ENCODE measurements at places on chromosomes 7 and 10. TPM values are rescaled to one million over a fixed set of nuclear protein-coding genes. Genes with fewer than 3 reads are reported as not detected.
A peak's percentile ranks its signal among the peaks of the same experiment; 100 is the strongest.

GRCh38 chr10:113679463-113680189, at the start of gene CASP7:
TSS of gene CASP7 (plus strand) at chr10:113679912. CDS start at chr10:113697494, 17,582 bp downstream.
- DNase-seq, result peak; percentile 86

GRCh38 chr7:154347700-154348266, 295.6 kb downstream of the DPP6 start:
- no peak for DNase-seq

DNA sequence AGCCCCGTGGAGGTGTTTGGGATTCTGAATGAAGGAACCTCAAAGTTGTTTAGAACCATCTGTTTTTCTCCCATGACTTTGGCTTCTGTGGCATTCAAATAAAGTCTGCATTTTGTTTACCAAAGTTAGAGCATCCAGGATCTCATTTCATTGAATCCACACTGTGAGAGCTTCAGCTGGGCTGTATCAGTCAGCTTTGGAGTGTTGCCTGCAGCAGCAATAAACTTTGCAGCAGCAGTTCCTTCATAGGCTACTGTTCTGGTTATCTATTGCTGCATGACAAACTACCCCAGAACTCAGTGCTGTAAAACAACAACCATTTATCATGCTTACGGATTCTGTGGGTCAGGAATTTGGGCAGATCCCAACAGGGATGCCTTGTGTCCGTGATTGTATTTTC, 1575.2 kb upstream of the LRRTM3 start:
- DNase-seq, result no peak

DNA sequence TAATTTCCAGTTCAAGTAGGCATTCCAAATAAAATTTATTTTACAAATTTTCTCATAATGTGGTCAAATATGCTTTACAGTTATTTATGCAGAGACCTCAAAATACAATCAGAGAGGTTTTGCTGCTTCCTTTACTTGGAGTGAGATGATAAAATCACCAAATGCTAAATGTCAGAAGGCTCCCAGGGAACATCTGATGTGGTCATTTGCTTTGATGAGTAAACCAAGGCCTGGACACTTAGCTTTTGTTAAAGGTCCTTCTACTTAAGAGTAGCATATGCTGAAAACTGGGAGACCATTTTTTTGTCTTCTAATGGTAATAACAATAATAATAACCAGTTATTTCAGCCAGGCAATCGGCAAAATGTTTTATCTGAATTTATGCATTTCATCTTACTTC, 60.6 kb upstream of the AKR1E2 start:
- no peak for DNase-seq

- no peak for DNase-seq
Measured at GRCh38 chr7:49150486-49150885, 226.1 kb downstream of the CDC14C start.

GRCh38 chr7:125773113-125773785, 843.6 kb upstream of the POT1 start:
- DNase-seq, result no peak

Gene TMEM273
- 108 TPM for total RNA-seq

Gene HTR7
- total RNA-seq, result not detected

- DNase-seq, result no peak
Measured at GRCh38 chr10:29443745-29444523, 155.1 kb downstream of the LYZL1 start.

GRCh38 chr7:96794063-96794462, 84.4 kb upstream of the SEM1 start:
- DNase-seq, result no peak

DNA sequence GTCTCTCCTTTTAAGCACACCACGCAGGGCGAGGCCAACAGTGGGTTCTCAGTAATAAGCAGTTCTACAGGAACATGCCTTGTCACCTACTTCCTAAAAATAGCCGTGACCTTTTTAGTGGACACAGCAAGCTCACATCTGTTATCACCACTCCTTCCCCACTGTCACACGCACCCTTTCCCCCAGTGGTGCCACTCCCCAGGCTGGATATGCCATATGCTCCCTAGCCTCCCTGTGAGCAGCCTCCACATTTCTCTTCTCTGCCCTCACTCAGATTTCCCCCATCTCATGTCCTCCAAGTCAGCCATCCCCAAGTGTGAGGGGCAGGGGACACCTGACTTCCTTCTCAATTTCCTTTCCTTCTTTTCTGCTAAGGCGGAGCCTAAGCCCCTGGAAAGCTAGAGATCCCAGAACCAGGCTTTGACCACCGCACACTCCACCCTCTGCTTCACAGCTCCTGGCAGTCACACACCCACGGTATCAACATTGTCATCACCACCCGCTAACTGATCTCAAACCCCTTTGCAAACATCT, 3.7 kb downstream of the ANXA11 start:
- DNase-seq, result peak; percentile 28

Gene KIFBP
- total RNA-seq, result 25.2 TPM

Gene ITPRID1
- total RNA-seq, result not detected

DNA sequence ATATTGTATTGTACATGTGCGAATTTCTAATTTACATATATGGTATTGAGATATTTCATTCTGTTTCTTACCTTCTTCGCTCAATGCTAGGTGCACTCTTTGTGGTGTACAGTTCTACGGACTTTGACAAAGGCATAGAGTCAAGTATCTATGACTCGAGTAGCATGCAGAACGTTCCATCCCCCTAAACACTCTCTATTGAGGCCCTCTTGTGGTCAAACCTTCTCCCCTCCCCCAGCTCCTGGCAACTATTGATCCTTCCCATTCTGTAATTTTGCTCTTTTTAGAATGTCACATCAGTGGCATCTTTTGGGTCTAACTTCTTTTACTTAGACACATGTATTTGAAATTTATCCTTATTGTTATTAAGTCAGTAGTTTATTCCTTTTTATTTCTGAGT, 30.7 kb upstream of the GDF10 start:
- peak; percentile 8 for DNase-seq

DNA sequence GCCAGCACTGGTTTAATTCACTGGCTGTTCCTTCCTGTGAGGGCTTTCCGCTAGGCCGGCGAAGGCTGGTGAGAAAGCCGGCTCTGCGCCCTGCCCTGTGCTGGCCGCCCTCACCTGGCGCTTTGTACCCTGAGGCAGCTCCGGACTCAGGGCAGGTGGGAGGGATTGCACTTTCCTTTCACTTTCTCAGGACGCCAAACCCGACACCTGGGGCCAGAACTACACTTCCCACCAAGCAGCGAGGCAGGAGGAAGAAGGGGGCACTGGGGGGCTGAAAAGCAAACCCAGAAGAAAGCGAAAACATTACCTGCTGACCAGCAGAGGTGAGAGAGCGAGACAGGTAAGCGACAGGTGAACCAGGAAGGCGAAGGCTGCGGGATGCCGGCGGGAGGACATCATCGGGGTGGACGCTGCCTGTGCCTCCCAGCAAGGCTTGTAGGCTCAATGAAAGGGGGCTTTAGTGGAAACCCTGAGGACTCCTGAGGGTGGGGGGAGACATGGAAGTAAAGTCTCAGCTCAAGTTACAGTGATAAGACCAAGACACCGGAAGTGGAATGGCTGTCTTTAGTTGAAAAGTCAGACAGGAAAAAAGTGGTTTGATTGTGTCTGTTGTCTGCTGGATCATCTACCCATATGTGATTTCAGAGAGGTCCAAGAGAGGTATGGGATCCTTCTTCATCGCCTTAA, at the start of gene RAB19:
Gene RAB19, plus strand, starts transcription at position 181 of the 687 bp plus-strand sequence. CDS start 3,589 bp downstream, outside the sequence.
- peak; percentile 61 for DNase-seq

- no peak for DNase-seq
Measured at GRCh38 chr7:45217358-45217757, 59.8 kb downstream of the RAMP3 start.

Gene SLC16A9
- 0.44 TPM for total RNA-seq

Gene PIP
- not detected for total RNA-seq

- DNase-seq, result no peak
Measured at GRCh38 chr10:132162590-132163277, 24.0 kb upstream of the DPYSL4 start.

Gene NPY4R2
- total RNA-seq, result not detected

GRCh38 chr7:131897016-131897789, 340.8 kb upstream of the PODXL start:
- DNase-seq, result no peak

DNA sequence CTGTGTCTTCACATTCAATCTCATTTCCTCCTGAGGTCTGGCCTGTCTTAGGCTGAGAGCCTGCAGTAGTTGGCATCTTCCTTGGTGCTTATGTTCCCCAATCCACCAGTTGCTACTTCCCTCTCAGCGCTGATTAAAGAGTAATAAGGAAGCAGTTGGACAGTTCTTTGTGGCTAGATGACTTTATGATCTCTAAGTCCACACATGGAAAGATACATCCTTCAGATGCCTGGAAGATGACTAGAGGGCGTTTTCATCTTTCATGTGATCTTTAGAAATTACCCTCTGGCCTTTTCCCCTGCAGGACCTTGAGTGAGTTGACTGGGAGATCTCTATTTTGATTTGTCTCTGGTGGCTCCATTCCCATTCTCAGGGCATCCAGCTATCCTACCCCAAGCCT, 204.5 kb downstream of the GRM3 start:
- DNase-seq, result no peak

DNA sequence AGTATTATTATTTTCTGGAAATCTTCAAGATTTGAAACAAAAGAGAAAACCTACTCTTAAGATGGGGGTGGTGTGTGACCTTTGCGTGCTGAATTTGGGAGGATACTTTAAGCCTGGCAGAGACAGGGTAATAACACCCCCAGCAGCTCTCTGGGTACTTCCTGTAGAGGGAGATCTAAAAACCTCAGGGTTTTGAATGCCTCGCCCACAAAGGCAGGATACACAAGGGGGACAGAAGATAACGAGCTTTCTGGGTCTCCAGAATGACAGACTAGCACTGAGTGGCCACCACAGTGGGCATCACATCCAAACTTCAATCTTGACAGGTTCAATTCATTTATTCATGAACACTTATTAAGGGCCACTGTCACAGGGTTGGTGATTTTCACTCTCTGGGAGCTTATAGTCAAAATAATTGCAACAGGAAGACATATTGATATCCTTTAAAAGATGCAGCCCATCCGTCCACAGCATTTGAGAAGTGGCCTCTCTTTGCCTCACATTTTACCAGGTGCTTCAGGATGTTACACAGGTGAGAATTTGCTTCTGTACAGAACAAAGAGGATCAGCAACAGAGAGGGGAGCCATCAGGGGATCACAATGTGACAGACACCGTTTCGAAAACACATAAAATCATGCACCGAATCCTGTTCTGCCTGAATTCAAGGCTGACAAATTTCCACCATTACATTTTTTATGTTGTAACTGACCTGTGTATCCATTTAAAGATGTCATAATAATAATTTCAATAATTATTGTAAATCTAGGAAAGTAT, 14.3 kb downstream of the CPA1 start:
- DNase-seq, result peak; percentile 21

DNA sequence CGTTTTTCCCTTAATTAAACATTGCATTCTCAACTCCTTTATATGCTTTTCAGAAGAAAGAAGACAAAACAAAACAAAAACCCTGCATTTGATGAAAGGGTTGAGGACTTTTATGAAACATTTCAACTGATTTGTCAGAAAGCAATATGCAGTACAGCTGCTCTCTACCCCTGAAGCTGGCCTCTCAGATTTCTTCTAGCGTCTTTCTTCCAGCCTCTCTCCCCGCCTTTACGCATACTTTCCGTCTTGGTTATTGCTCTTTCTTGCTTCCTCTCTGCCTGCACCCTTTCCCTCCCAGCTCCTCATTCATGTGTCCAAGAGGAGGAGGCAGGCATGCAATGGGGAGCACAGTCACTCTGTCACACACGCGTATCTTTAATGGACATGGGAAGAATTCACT, 91.0 kb upstream of the COL1A2 start:
- no peak for DNase-seq

Gene CEP41
- 16.4 TPM for total RNA-seq

DNA sequence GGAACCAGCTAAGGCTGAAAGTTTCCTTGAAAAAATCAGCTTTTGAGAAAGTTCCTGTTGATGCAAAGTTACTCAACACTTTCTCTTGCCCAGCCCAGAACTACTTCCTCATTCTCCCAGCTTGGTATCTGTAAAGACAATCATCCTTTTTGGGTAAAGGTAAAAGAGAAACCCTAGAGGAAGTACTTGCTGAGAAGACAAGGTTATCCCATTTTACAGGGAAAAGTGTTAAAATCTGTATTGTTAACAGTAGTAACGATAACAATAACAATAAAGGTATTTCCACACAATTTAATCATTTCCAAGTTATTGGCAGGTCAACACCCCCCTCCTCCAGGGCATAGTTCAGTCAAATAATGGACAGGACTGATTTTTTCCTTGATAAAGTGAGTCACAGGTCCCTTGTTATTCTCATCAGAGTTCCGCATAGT, 2.4 kb downstream of the ALOX5 start:
- DNase-seq, result no peak

DNA sequence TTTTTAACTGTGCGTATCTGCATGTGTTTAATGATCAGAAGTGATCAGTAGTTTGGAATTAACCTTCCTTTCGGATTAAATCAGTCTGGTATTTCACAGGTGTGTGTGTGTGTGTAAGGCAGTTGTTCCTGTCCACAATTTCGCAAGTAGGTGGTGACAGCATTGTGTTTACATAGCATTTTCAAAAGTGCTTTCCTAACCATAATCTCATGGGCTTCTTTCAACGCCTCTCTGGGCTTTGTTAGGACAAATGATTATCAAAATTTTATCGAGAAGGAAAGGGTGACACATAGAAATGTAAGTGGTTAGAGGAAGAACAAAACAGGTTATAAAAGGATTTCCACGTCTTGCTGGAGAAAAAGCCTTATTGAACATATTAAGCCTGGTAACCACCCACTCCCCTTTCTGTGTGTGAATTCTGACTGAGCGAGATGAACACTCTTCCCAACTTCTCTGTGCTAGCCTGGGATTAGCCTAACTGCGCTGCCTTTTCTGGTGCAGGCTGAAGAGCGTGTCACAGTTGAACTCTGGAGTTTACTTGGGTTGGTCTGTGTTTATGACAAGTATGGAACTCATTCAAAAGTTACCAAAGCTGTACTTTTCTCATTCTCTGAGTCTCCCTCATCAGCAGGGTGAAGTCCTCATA, 292.3 kb upstream of the PITRM1 start:
- no peak for DNase-seq

Gene VGF
- not detected for total RNA-seq

DNA sequence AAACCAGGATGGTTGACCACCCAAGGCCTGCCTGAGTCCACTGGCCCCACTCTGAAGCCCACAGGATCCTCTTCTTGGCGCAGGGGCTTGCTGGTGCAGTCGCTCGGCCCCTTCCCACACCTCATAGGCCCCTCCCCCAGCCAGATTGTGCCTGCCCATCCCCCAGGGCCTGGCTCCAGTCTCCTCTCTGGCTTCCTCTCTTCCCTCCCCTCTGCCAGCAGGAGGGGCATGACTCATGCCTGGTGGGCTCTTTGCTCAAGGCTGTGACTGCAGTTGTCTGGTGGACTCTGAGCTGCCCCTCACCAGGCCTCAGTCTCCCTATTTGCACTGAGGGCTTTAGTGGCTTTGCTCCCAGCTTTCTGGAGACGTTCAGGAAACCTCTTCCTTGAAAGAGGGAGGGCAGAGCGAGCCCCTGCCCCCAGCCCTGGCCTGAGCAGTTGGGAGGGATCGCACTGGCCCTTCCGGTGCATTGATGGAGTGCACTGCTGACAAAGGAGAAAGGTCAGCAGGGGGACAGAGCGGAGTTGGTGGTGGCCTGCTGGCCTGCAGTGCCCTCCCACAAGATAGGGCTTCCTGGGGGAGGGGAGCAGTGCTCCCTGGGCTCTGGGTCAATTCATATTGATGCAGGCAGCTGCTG, 60.7 kb downstream of the ZMIZ1 start:
- no peak for DNase-seq

GRCh38 chr10:17383801-17384555, 70.4 kb downstream of the ST8SIA6 start:
- DNase-seq, result no peak

- DNase-seq, result peak; percentile 73
Measured at GRCh38 chr7:142853739-142854371, 1.0 kb upstream of the EPHB6 start.
